ENCODE measurements at places on chromosomes 5 and 9.

GRCh38 chr5:163260961-163261360, 176.4 kb upstream of the CCNG1 start:
- no peak for DNase-seq

DNA sequence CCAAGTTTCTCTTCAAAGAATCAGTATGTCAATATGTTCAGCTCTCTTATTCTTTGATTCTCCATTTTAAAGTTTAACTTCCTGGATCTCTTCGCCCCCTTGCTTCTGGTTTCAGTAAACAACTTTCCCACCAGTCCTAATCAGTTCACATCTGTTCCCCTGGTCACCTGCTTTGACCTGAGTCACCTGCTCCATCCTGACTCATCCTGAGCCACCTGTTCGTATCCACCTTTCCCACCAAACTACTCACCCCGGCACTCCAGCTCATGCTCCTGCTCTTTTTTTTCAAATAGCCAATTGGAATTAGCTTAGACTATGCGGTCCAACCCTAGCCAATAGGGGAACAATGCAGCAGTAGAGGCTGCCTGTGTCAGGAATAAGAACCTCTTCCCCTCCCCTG, 23.6 kb upstream of the CSF1R start:
- no peak for DNase-seq

DNA sequence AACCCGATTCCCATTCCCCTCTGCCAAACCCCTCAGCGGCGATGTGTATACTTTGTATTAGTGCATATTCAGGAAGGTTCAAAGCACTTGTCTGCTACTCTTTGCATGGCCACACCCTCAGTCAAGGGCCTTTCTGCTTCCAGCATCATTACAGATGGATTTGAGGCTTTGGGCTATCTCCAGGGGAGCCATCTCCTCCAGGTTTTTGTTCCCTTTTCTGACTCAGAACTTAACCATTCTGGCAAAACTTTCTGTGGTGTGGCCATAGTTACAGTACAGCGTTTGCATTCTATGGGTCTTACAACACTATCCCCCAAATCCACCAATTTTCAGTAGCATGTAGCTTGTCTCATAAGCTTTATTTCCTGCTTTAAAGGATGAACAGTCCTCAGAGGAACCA, 36.0 kb upstream of the SVEP1 start:
- DNase-seq = no peak

- DNase-seq = peak; percentile 56
Observed at GRCh38 chr5:134101686-134102439, 12.6 kb upstream of the TCF7 start.

GRCh38 chr5:58075907-58076306, 384.0 kb downstream of the PLK2 start:
- no peak for DNase-seq

DNA sequence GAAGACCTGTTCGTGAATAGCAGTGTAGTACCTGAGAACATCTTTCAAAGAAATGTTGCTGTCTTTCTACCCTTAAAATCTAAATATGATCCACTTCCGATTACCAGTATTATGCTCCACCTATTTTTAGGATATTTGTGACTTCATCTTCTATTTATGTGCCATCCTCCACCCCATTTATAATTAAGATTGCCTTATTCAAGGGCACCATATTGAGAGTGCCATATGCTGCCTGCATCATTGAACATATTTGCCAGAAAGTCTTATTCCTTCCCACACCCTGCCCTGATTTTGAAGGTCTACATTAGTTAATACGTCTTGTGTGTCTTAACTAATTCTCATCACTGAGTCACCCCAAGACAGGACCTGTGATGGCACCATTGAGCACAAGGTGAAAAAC, 1076.7 kb downstream of the CDH12 start:
- DNase-seq = no peak

DNA sequence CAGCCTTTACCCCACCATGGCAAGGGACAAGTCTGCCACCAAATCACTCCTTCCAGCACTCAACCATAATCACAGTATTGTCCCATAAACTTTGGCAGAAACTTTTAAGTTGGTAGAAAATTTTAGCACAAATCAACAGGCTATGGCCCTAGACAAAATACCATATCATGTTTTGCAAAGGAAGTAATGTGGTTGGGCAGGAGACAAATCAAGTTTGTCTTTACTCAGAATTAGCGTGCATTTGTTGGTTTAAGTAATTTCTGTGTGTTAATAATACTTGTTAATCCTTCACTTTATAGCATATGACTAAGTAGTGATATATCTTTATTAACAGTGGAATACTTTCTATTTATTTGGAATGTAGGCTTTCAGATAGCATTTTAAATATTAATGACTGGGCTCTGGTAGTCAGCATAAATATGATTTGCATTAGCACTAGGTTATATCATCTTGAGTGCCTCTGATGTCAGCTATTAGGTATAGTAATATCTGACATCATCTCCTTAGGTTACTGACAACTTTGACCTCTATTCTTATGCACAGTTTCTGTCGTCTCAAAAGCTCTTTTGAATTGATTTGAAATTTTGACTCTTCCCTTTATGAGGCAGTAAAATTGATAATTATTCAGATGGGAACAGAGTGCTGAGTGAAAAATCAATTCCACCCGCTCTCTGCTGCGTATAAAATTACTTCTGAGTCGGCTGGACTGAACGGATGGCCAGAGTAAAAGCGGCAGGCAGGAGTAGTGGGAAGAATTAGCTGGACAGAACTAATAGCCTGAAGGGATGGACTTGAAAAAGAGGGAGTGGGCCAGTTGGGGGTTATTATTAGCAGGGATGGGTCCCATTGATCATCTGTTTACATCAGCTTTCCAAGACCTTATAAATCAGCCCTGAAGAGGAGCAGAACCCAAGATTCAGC, 40.1 kb upstream of the TLX3 start:
- no peak for DNase-seq

GRCh38 chr5:98827161-98827560, 53.7 kb downstream of the RGMB start:
- DNase-seq = no peak

DNA sequence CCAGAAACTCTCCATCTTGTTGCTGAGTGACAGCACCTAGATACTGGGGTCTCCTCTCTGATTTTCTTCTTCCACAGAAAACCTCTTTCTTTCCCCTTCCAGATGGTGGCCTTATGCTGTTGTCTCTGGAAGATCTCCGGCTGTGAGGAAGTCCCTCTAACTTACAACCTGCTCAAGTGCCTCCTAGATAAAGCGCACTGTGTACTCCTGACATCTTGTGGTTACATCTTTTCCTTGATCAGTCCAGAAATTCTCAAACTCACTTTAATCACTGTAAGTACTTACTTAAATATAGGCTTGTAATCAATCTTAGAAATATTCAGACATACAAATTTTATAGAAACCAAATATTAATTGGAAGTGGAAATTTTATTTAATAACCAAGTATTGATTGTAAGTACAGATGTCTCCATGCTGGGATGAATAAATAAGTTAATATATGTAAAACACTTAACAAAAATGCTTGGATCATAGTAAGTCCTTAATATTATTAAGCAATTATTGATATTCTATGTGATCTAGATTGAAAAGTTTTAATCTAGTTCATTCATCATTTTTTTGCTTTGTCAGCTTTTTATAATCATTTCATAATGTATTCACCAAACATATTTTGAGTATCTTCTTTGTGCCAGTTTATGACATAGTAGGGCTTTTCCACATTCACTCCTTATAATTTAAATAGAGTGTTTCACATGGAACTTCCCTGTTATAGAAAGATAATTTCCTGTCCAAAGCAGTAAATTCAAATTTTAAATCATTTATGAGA, 1381.4 kb upstream of the CDH6 start:
- DNase-seq = no peak

- DNase-seq = no peak
Observed at GRCh38 chr5:85132269-85132668, 747.6 kb upstream of the EDIL3 start.

GRCh38 chr9:20040991-20041696, 252.3 kb upstream of the SLC24A2 start:
- no peak for DNase-seq

DNA sequence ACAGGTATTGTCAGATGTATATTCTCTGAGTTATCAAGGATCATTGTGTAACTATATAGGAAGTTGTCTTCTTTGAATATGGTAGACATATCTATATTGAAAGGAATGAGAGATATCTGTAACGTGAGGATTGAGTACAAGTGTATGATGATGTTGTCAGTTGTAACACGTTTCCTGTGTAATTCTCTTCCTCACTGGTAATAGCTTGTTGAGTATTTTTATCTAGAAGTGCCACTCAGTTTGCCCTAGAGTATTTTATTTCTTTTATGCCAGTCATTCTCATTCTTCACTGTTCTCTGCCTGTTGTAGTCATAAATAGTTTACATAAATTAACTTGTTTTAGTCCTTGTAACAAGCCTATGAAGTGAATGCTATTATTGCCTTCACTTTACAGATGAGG, 172.1 kb downstream of the BAAT start:
- DNase-seq = no peak

- no peak for DNase-seq
Observed at GRCh38 chr5:171810227-171810626, 24.6 kb downstream of the SMIM23 start.

DNA sequence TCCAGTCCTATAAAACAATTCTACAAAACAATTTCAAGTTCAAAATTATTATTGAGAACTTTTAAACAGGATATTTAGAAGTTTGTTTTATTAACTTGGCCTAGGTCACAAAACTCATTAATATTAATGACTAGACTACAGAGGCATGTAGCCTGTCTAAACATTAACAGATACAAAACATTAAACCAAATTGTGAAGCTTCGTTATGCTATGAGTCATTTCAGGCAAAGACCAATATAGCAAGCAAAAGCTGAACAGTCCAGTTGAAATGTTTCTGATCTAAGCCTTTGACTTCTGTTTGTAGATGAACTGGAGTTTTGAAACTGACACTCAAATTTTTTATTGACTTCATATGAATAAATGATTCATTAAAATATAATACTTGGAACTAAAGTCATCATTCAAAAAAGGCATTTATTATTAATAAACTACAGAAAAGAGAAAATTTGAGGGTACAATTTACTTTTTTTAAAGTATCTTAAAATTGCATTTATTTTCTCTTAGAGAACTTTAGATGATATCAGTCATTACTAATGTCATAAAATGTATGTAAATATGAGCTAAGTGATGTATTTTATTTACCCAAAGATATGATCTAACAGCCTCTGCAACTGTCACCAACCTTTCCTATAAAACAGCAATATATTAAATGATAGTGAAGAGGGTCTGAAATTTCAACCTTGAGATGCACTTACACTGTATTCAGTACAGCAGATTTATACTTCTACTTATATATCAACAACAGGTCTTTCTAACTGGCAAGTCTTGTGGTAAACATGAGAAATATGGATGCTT, 188.8 kb downstream of the COMMD10 start:
- no peak for DNase-seq

GRCh38 chr9:132927704-132928103, 16.7 kb downstream of the TSC1 start:
- DNase-seq = no peak

DNA sequence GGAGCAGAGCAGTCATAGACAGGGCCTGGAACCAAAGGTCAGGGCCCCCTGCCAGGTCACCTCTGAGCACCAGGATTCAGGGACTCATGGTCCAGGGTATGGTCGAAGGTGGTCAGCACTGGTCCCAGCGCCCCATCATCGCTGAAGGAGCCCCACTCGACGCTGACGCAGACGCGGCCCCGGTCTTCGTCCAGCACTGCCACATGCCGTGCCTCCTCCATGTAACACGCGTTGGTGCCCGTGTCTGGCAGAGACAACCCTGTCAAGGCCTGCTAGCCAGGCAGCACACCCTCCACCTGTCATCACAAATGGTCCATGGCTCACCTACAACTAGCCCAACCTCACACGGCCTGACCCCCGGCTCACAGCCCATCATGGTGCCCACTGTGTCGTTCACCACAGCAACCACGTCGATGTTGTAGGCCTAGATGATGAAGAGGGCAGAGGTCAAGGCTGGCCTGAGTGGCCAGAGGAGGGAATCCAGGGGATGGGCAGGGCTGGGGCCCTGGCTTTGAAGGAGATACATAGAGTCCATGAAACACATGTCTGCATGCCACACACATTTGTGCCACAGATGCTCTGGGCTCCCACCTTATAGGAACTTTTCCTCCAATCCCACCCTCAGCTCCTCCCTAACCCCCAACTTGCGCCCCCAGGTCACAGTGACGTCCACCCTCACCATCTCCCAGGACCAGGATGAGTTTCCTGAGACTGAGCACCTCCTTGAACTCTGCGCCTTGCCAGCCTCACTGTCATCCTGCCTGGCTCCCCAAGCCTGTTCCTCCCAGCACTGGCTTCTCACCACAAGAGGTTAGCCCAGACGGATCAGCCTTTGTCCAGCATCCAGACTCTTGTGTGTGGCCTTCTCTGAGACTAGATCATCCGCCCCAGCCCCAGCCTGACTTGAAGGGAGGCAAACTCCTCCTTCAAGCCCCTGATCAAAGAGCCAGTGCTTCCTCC, 9.5 kb downstream of the HK3 start:
- no peak for DNase-seq

DNA sequence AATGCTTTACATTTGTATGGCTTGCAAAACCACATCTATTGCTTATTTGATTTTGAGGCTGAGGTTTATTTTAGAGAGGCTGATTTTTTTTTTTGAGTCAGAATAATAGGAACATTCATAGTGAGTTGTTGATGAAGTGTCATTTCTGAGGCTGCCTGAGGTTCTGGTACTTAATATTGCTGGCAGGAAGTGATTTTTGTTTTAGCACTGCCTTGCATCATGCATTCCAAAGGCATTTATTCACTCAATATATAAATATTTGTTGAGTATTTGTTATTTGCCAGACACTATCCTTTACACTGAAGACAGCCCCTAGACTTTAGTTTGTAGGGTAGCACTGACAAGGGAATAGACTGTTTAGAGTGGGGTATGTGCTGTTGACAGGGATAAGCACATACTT, 2.7 kb downstream of the RNF20 start:
- no peak for DNase-seq

DNA sequence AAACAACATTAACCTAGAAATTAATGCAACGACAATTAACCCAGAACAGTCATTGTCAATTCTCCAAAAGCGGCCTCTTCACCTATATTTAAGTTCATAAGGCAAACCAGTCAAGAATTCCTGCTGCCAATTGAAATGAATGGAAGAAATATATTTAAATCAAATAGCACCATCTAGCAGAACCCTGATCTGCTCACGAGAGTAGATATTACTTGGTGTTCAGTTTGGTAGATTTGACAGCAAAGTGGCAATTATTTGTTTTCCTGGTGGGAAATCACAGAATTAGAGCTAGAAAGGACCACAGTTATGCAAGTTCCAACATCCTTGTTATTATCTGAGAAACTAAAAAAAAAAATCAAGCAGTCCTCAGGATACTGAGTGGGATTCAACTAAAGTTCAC, 2.3 kb downstream of the SSBP2 start:
- no peak for DNase-seq

- DNase-seq = no peak
Observed at GRCh38 chr9:93676310-93677047, 100.1 kb downstream of the PHF2 start.

- no peak for DNase-seq
Observed at GRCh38 chr9:98808875-98809274, 1.4 kb downstream of the GALNT12 start.

GRCh38 chr5:176500511-176500910, 36.7 kb downstream of the RNF44 start:
- DNase-seq = no peak
